DMS79 treated with DMSO at 0.1 percent for 48 hours (cell line): ENCODE measurements at places on chromosomes 4 and X.

DNA sequence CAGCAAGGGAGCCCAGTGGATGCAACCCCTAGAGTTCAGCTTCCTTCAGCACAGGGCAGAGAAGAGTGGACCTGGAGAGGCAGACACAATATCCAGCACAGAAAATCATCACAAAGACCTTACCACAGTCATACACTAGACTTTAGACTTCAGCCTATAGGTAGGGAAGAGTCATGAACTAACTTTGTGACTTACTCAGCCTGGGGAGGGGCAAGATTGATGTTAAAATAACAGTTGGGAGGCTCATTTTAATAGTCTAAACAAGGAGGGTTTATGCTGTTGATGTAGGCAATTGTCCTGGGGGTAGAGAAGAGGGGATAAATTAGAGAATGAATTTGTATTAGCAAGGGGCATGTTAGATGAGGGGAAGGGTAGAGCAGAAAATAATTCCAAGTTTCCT is 124.2 kb downstream of the SOWAHB start:
- no peak for DNase-seq

GRCh38 chrX:64377753-64378152 is 17.5 kb downstream of the MTMR8 start:
- DNase-seq = no peak

GRCh38 chrX:906586-906985 is 276.0 kb downstream of the SHOX start:
- no peak for DNase-seq

GRCh38 chr4:134499074-134499473 is 297.5 kb upstream of the PABPC4L start:
- no peak for DNase-seq

DNA sequence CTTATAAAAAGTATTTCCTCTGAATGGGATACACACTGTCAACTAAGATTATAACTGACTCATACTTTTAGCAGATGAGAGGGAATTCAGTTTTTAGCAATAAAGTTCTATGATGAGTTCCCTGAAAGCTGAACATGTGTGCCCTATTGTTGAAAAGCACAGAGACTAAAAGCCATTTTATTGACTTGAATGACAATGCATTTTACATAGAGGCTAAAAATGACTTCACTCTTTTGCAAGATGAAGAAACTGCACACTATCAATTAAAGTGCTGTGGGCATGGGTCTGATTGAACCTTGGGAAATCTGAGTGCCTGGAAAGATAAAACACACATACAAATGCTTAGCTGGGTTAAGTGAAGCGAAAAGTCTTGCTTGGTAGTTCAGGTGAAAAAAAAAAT is 633.4 kb downstream of the PDHA2 start:
- no peak for DNase-seq

GRCh38 chrX:40816906-40817305 is 81.6 kb upstream of the MED14 start:
- no peak for DNase-seq

GRCh38 chr4:189409158-189409557 is 531.5 kb upstream of the FRG1 start:
- DNase-seq = no peak

GRCh38 chr4:152064753-152065152 is 303.9 kb upstream of the GATB start:
- DNase-seq = no peak

DNA sequence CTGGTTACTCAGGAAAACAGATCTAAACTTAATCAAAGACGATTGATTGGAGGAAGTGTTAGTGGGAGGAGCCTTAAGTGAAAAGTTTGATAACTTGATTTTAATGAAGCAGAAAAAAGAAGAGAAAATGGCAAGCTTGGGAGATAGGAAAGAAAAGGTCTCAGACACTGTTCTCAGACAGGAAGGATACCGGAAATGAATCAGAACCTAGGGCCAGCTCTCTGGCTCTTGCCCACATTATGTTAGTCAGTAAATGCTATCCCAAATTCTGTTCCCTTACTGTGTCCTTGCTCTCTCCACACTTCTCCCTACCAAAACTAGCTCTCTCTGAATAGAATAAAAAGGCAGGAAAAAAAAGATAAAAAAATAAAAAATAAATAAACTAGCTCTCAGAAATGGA is 48.6 kb upstream of the TMEM164 start:
- no peak for DNase-seq
